Activated CD4-positive, alpha-beta T cell treated with anti-CD3 and anti-CD28 coated beads, Interleukin-2, amount 10 ng/mL, durations not matched to agents 7 days and 5 days (primary cell): ENCODE measurements at places on chromosomes 2 and 18. TPM values are rescaled to one million over a fixed set of nuclear protein-coding genes. Genes with fewer than 3 reads are reported as not detected.

GRCh38 chr2:225073198-225073597, 30.9 kb upstream of the DOCK10 start:
- peaks cover 4% of the 10 kb centered on the region for H3K4me1 ChIP-seq
- no peak for DNase-seq
- peaks cover 6% of the 10 kb centered on the region for H3K36me3 ChIP-seq
- no peak overlapping the region for H3K4me3 ChIP-seq

LRP1B gene
- total RNA-seq = not detected

- no peaks in the 10 kb centered on the region for H3K4me1 ChIP-seq
- H3K4me3 ChIP-seq = no peak overlapping the region
- no peak overlapping the region for H3K27ac ChIP-seq
- DNase-seq = no peak
- peaks cover 8% of the 10 kb centered on the region for H3K27me3 ChIP-seq
Observed at GRCh38 chr2:191857259-191857805, 10.4 kb upstream of the CAVIN2 start.

- no peaks in the 10 kb centered on the region for H3K36me3 ChIP-seq
- H3K27ac ChIP-seq = no peak overlapping the region
- no peak overlapping the region for H3K4me3 ChIP-seq
- no peaks in the 10 kb centered on the region for H3K4me1 ChIP-seq
- DNase-seq = no peak
Observed at GRCh38 chr2:49296107-49296867, 142.0 kb upstream of the FSHR start.

ALK gene
- total RNA-seq = not detected

DNA sequence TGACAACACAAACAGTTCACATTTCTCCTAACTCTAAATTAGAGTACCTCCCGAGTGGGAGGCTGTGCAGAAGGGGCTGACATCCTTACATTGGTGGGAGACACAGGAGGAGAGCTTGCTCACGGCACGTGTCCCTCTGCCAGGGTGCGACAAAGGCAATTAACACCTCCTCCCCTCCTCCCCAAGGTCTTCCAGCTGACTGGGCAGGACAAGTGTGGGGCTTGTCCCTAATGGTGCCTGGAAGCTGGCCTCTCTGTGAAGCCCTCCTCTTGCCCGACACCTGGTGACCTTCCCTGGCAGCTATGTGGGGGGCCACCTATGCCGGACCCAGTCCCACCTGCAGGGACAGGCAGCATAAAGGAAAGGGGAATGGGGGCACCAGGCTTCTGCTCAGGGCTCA, 57.0 kb downstream of the FAM168B start:
- H3K27me3 ChIP-seq = peaks cover 34% of the 10 kb centered on the region
- peaks cover 4% of the 10 kb centered on the region for H3K36me3 ChIP-seq
- DNase-seq = no peak
- H3K4me1 ChIP-seq = peaks cover 14% of the 10 kb centered on the region
- H3K4me3 ChIP-seq = no peak overlapping the region
- no peak overlapping the region for H3K27ac ChIP-seq

SERPINB10 gene
- not detected for total RNA-seq

GRCh38 chr2:62919041-62919440, 131.6 kb upstream of the OTX1 start:
- no peak overlapping the region for H3K27ac ChIP-seq
- no peaks in the 10 kb centered on the region for H3K27me3 ChIP-seq
- no peak overlapping the region for H3K4me3 ChIP-seq
- no peak for DNase-seq
- no peaks in the 10 kb centered on the region for H3K4me1 ChIP-seq
- H3K36me3 ChIP-seq = peaks cover 2% of the 10 kb centered on the region

GRCh38 chr18:47528343-47528742, 276.9 kb upstream of the SKOR2 start:
- no peaks in the 10 kb centered on the region for H3K4me1 ChIP-seq
- H3K36me3 ChIP-seq = no peaks in the 10 kb centered on the region
- no peak overlapping the region for H3K4me3 ChIP-seq

PDCD1 gene
- 4.9 TPM for total RNA-seq

COLEC11 gene
- total RNA-seq = 0.35 TPM

DNA sequence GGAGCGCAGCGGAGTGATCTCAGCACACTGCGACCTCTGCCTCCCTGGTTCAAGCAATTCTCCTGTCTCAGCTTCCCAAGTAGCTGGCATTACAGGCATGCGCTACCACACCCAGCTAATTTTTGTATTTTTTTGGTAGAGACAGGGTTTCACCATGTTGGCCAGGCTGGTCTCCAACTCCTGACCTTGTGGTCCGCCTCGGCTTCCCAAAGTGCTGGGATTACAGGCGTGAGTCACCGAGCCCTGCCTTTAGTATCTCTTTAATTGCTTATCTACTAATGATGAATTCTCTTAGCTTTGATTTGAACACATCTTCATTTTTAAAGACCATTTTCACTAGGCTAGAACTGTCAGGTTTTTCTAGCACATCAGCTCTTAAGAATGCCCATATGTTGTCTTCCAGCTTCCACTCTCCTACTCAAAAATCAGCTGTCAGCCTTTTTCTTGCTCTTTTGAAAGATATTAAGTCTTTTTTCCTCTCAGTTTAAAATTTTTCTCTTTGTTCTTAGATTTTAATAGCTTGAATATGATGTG, 16.1 kb upstream of the MFSD2B start:
- H3K4me1 ChIP-seq = no peaks in the 10 kb centered on the region
- no peak for DNase-seq
- peaks cover 2% of the 10 kb centered on the region for H3K36me3 ChIP-seq
- no peak overlapping the region for H3K27ac ChIP-seq
- H3K4me3 ChIP-seq = no peak overlapping the region

DNA sequence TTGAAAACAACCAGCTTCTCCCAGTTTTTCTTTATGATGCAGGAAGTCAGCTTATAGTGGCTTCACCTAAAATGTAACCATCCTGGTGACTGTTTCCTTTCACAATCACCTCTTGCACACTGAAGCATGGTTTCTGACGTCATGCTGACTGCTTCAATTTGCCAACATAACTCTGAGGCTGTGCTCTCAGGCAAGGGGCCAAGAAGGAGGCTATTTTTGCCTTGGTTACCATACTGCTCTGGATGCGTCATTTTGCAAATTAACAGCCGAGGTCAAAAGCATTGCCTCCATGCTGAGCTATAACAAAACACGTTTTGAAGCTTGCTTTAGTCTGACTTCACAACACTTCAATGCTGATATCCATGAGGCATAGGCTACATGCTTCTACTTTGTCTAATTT, 397.8 kb downstream of the METTL4 start:
- no peak overlapping the region for H3K4me3 ChIP-seq
- DNase-seq = no peak
- H3K36me3 ChIP-seq = no peaks in the 10 kb centered on the region

GRCh38 chr2:225140723-225141122, 98.5 kb upstream of the DOCK10 start:
- H3K27ac ChIP-seq = no peak overlapping the region
- peaks cover 1% of the 10 kb centered on the region for H3K27me3 ChIP-seq
- H3K4me1 ChIP-seq = no peaks in the 10 kb centered on the region

QPCT gene
- total RNA-seq = not detected

LRRC30 gene
- total RNA-seq = not detected

LYPD6 gene
- not detected for total RNA-seq

DNA sequence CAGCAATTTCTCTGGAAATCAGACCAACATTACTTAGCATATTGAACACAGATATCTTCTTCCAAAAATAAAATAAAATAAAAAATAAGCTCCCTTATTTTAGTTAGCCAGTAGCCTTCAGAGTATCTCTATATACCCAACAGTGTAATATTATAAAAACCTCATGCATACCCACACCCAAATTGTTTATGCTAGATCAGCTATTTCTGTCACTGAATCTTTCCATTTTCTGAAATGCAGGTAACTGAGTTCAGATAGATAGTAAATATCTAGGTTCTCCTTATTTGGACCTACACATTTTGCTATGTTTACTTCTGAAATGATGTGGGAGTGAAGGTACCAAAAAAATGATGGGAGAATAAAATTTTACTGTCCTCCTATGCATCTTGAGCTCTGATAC, 39.9 kb downstream of the TTC21B start:
- H3K27ac ChIP-seq = no peak overlapping the region
- no peak overlapping the region for H3K4me3 ChIP-seq
- H3K4me1 ChIP-seq = no peaks in the 10 kb centered on the region
- peaks cover 18% of the 10 kb centered on the region for H3K36me3 ChIP-seq

GRCh38 chr18:63131959-63132818, 187.4 kb downstream of the BCL2 start:
- no peak for DNase-seq

- no peak overlapping the region for H3K27ac ChIP-seq
- no peaks in the 10 kb centered on the region for H3K4me1 ChIP-seq
- DNase-seq = no peak
- H3K4me3 ChIP-seq = no peak overlapping the region
Observed at GRCh38 chr2:160794926-160795325, 301.3 kb upstream of the RBMS1 start.

GRCh38 chr18:65753520-65753919, 2.7 kb downstream of the CDH7 start:
- H3K4me3 ChIP-seq = no peak overlapping the region
- no peak for DNase-seq
- no peaks in the 10 kb centered on the region for H3K4me1 ChIP-seq
- peaks cover 10% of the 10 kb centered on the region for H3K27me3 ChIP-seq
- no peaks in the 10 kb centered on the region for H3K36me3 ChIP-seq

DNA sequence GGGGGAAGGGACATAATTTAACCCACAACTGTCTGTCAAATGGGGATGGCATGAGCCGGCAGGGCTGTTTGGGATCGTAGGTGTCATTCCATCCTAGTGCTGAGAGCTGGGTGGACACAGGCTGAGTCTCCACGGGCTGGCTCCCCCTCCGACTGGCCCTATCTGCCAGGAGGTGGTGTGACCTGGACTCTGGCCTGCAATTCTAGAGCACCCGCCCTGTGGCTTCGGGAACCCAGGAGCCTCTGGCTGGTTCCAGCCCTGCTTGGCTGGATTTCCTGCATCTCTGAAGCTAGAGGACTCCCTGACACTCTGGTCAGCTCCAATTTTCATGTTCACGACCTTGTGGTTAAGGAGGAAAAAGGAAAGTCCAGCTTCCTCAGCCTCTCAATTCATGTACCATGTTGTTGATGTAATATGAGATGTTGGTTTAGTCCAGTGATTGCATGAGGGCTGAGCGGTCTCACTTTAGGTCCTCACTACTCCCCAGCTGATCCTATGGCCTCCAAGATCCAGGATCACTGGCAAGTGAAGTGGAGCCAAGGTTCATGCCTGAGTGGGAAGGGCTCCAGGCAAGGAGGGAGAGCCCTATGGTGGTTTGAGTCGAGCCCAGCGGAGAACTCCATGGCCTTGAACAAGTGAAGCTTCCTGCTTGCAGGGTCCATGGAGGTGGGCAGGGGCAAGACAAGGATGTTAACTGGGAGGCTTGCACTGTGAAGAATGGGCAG, 169.1 kb downstream of the NDUFA10 start:
- H3K36me3 ChIP-seq = no peaks in the 10 kb centered on the region
- H3K4me3 ChIP-seq = no peak overlapping the region
- no peak overlapping the region for H3K27ac ChIP-seq
- no peak for DNase-seq
- peaks cover 11% of the 10 kb centered on the region for H3K27me3 ChIP-seq

PSD4 gene
- 329 TPM for total RNA-seq

EML6 gene
- total RNA-seq = 1.2 TPM

- peaks cover 5% of the 10 kb centered on the region for H3K4me1 ChIP-seq
- H3K36me3 ChIP-seq = peaks cover 10% of the 10 kb centered on the region
- H3K27me3 ChIP-seq = no peaks in the 10 kb centered on the region
- H3K27ac ChIP-seq = peak overlapping the region; percentile 52
- no peak for DNase-seq
Observed at GRCh38 chr2:144248350-144249034, 271.4 kb downstream of the ZEB2 start.

MYL12B gene
- 395 TPM for total RNA-seq

- DNase-seq = no peak
- no peaks in the 10 kb centered on the region for H3K27me3 ChIP-seq
- peaks cover 46% of the 10 kb centered on the region for H3K36me3 ChIP-seq
- peaks cover 2% of the 10 kb centered on the region for H3K4me1 ChIP-seq
- no peak overlapping the region for H3K4me3 ChIP-seq
Observed at GRCh38 chr2:159859583-159859982, 61.6 kb upstream of the CD302 start.

GRCh38 chr18:35861367-35862118, 110.9 kb upstream of the RMP24 start:
- H3K27me3 ChIP-seq = no peaks in the 10 kb centered on the region
- no peak for DNase-seq
- H3K36me3 ChIP-seq = no peaks in the 10 kb centered on the region
- H3K27ac ChIP-seq = no peak overlapping the region
- H3K4me1 ChIP-seq = no peaks in the 10 kb centered on the region

DNA sequence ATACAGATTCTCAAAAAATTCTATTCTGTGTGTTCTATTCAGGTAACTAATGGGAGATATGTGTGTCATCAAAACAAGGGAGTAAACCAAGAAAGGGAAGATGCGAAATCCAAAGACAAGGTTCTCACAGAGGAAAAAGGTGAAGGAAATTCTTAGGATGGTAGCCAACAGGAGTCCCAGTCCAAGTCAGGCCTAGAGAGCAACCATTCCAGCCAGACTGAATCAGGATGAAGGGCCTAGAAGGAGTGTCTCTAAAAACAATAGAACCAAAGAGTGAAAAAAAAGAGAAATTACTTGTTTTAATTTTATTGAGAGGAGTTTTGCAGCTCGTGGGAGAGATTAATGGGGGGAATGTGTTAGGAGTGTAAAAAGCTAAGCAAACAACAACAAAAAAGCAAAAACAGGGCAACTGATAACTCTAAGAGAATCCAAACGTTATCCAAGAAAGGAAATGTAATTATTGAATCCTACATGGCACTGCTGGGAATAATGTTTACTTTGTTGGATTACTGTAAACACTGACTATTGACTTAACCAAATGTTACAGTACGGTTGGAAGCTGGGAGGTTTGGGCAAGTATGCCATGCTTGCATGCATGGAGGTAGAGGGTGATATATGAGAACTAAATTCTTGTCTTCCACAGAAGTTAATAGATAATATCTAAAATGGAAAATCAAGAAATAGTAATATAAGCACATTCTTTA, 12.3 kb downstream of the MAP3K20 start:
- H3K36me3 ChIP-seq = peaks cover 5% of the 10 kb centered on the region
- no peaks in the 10 kb centered on the region for H3K4me1 ChIP-seq
- H3K27me3 ChIP-seq = peaks cover 6% of the 10 kb centered on the region
- H3K4me3 ChIP-seq = no peak overlapping the region

- no peaks in the 10 kb centered on the region for H3K27me3 ChIP-seq
- peaks cover 29% of the 10 kb centered on the region for H3K4me1 ChIP-seq
- H3K36me3 ChIP-seq = peaks cover 17% of the 10 kb centered on the region
- no peak overlapping the region for H3K27ac ChIP-seq
- H3K4me3 ChIP-seq = no peak overlapping the region
- no peak for DNase-seq
Observed at GRCh38 chr18:54360406-54360805, 2.7 kb downstream of the C18orf54 start.

GRCh38 chr2:127721311-127721977, 20.1 kb downstream of the SFT2D3 start:
- H3K4me1 ChIP-seq = no peaks in the 10 kb centered on the region
- no peak for DNase-seq
- H3K4me3 ChIP-seq = no peak overlapping the region
- H3K27ac ChIP-seq = no peak overlapping the region
- peaks cover 42% of the 10 kb centered on the region for H3K36me3 ChIP-seq

DNA sequence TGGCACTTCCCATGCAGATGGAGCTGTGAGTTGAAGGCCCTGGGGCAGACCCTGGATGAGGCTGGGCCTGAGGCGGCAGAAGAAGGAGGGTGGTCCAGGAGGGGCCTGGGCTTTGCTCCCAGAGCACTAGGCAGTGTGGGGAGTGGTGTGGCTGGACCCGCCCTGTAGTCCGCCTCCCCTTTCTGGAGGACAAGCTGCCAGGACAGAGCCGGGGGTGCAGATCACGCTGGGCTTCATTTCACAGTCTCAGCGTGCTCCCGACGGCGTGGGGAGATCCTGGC, 49.8 kb downstream of the PTGR3 start:
- H3K4me3 ChIP-seq = no peak overlapping the region
- DNase-seq = no peak
- H3K27me3 ChIP-seq = no peaks in the 10 kb centered on the region
- H3K27ac ChIP-seq = no peak overlapping the region
- H3K36me3 ChIP-seq = no peaks in the 10 kb centered on the region

PAPOLG gene
- 20.7 TPM for total RNA-seq
